ENCODE measurements at places on chromosomes 16 and 17.

DNA sequence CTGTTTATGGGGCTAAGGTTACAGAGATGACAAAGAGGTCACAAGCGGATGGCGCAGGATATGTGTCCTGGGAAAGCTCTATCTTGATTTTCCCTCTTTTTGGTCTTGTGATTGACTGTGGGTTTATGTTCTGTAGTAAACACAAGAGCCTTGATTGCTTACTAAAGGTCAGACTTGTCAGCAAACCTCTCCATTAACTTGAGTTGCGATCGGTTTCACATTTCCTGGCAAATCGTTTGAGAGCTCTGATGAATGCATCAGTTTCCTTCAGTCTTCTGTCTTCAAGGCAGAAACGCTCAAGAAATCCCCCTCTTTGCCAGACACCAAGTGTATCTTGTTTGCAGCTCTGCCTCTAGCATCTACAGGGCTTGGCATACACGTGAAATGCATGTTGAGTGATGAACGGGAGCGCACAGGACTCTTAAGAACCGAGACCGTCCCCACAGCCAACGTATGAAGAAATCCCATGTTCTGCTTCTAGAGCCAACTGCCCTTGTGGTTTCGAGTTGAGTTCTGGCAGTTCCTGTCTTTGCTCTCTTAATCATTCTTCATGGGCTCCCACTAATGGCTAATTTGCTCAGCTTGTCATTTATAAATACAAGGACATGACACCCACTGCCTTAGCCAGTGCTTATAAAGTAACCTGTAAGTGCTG is 143.3 kb downstream of the PITPNC1 start:
- DNase-seq: no peak
- peaks cover 7% of the 10 kb centered on the region for H3K27me3 ChIP-seq
- no peaks in the 10 kb centered on the region for H3K4me1 ChIP-seq
- H3K4me3 ChIP-seq: no peak overlapping the region
- H3K27ac ChIP-seq: no peak overlapping the region

GRCh38 chr17:82351254-82351712 is 7.8 kb upstream of the TEX19 start:
- no peak overlapping the region for H3K27ac ChIP-seq
- H3K36me3 ChIP-seq: peaks cover 5% of the 10 kb centered on the region
- no peak for DNase-seq
- peaks cover 18% of the 10 kb centered on the region for H3K27me3 ChIP-seq
- no peak overlapping the region for H3K4me3 ChIP-seq

DNA sequence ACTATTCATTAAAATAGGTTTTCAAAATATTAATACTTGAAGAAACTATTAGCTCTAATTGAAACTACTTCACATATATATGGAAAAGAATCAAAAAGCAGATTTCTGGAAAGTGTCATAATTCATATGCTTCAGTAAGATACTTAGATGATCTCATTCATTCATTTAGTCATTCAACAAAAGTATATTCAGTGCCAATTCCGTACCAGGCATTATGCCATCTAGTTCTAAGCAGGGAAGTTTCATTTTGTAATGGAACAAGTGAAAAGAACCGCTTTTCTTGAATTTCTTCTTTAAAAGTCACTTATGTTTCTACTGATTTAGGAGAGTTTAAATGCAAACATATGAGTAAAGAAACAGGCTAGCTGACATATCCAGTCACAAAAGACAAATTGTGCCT is 118.3 kb upstream of the FAM20A start:
- H3K27me3 ChIP-seq: peaks cover 1% of the 10 kb centered on the region
- H3K4me1 ChIP-seq: no peaks in the 10 kb centered on the region
- H3K36me3 ChIP-seq: no peaks in the 10 kb centered on the region
- H3K27ac ChIP-seq: no peak overlapping the region
- no peak overlapping the region for H3K4me3 ChIP-seq

DNA sequence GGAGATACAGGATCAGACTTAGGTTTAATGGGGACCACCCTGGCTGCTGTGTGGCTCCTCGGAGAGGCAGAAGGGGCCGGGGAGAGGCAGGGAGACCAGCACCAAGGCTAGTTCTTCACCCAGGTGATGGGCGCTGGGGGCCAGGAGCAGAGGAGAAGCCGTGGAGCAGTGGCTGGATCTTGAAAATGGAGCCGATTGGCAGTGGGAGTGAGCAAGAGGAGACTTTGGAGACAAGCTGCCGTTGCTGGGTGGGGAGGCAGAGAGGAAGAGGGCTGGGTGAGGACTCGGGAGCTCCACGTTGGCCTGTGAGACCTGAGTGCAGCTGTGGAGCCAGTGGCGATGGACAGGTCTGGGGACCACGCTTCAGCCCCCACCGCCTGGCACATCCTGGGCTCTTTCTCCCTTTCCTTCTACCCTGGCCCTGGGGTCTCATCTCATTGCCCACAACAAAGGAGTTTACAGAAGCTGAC is 9.0 kb downstream of the RAB11FIP4 start:
- H3K27ac ChIP-seq: no peak overlapping the region
- H3K27me3 ChIP-seq: peaks cover 77% of the 10 kb centered on the region
- no peak for DNase-seq
- H3K36me3 ChIP-seq: no peaks in the 10 kb centered on the region
